Activated CD8-positive, alpha-beta memory T cell treated with anti-CD3 and anti-CD28 coated beads for 4 hours (primary cell): ENCODE measurements at places on chromosomes 5 and 9.

DNA sequence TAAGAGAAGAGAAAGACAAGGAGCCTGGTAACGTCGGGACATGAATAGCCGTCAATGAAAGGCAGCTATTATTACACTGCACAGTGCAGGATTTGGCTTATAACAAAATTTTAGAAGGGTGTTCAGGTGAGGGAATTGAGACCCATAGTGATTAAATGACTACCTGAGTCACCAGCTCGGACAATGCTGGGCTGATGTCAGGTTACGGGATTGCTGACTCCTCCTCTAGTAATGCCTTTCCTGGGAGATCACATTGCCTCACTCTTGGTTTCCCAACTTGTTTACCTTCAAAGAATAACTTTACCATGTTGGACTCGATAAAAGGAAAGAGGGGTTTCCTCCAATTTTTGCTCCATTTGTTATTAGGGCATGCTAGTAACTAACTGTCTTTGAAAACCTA, 132.6 kb downstream of the GHR start:
- no peak for DNase-seq

GRCh38 chr5:53031695-53032096, 42.5 kb downstream of the ITGA2 start:
- no peak for DNase-seq

DNA sequence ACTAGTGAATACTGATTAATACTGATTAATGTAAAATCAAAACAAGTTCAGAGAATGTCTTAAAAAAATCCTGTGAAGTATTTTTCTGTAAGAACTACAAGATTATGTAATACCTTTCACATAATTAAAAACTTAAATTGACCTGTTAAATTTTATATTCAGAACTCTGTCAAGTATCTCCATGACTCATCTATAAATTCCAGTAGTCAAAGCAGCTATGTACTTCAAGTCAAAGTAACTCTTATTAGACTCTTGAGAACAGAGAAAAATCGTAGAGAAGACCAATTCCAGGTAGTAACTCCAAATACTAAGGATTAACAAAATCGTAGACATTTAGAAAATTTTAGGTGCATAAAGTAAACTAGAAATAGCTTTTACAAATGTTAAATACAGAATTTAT, 77.1 kb downstream of the HOMER1 start:
- no peak for DNase-seq

- DNase-seq: no peak
These were observed 428.8 kb downstream of the ARHGEF28 start for GRCh38 chr5:74054641-74055421.
